ENCODE measurements at places on chromosomes 11 and 22.

- peak; percentile 21 for DNase-seq
Measured at GRCh38 chr11:9280655-9281301, 15.6 kb upstream of the DENND5A start.

GRCh38 chr11:128493570-128493965 lies 93.8 kb downstream of the ETS1 start:
- DNase-seq, result no peak

- DNase-seq, result no peak
Measured at GRCh38 chr11:73316422-73316821, 8.3 kb downstream of the ARHGEF17 start.

GRCh38 chr11:15430381-15430780 lies 315.7 kb downstream of the INSC start:
- no peak for DNase-seq

DNA sequence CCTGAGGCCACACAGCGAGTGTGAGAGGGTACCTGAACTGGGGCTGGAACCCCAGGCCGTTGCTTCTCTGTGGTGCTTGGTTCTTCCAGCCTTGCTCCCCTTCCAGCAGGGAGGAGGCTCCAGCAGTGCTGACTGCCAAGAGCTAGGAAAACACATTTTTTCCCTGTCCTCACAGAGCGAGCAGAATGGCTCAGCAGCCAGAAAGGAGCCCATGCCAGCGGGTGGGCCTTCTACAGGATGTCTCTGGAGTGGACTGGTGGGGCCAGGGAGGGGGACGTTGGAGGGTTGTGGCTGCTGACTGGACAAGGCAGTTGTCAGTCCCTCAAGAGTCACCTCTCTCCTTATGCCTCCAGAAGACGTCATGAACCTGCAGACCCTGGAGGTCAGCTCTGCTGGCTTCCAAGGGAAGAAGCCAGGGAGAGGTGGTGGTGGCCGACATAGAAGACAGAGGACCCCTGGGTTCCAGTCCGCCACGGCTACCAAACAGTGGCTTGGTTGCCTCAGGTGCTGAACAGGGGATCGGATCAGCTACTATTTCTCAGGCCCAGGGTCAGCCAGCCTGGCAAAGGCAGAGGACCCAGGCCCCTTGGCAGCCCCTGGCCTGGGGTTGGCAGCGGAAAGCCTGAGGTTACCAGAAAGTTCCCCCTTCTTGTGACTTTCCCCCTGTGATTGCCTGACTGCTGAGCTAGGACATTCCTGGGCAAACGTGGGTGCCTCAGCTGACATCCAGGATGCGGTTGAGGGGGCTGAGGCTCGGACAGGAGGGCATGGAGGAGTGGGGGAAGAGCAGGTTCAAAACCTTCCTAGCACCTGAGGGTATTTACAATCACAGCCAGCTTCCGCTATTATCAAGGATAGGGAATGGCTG lies 3.7 kb downstream of the MAFF start:
- DNase-seq, result peak; percentile 35

DNA sequence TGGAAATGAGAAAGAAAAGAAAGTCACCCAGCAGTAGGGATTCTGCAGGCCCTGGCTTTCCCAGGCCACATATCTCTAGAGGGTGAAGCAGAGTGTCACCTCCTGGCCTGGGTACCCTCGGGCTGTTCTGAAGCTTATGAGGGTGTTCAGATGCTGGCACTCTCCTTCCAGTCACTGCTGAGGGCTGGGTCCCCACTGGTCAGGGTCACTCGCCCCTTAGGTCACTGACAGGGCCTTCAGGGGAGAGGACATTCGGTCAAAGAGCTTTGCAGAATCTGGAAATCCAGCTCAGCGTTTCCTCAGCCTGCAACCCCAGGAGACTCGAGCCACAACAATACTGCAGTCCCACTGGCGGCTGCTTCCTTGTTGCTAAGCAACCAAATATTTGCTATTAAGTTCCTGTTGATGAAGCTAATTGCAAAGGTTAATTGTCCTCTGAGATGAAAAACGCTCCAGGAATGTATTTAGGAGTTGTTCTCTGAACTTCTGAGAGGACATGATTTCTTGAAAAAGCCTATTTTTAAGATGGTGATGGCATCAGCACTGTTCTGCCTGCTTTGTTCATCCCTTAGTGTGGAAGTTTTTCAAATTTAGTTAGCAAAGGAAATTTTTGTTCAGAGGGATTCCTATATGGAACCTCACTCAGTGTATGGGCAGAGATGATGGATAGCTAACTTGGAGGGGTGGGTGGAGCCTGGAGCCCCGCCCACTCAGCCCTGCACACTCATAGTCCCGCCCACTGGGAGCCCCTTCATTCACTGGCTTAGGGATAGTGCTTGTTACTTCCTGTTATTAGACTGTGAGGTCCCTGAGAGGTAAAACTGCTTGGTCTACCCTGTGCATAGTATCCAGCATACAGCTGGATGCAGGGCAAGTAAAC lies 109.2 kb downstream of the CSNK2A3 start:
- no peak for DNase-seq

DNA sequence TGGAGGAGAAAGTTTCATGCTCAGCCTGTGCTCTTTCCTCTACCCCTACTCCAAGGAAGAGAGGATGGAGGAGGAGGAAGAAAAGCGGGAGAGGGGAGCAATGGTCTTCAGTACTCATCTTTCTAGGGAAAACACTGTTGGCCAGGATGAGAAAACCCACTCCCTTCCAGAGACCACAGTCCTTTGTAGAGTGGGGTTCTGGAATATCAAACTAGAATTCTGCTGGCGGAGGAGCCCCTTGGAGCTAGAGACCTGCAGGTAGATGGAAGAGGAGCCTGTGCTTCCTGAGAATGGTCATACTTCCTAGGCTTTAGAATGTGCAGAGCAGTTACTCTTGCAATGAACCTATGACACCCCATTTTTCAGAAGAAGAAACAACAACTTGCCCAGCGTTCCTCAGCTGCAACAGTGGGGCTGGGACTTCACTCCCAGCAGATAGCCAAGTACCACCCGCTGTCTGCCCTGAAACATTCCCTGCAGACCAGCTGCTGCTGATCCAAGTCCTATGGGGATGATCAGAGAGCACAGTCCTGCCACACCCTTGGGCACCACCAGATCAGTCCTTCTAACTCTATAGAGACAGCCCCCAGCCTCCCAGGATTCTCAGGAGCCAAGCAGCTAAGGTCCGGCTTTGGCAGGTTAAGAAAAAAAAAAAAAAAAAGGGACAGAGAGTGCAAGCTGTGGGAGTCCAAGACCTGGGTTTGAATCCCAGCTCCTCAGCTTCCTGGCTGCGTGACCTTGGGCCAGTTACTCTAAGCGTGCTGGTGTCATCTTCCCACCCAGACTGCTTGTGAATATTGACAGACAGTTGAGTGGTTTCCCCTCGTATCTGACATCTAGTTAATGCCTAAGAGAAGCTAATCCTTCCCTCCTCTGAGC lies 664 bp downstream of the PTGDR2 start:
- no peak for DNase-seq

Data from anterior cingulate cortex (tissue), 58 donors.